ENCODE measurements at places on chromosomes 13 and 19. TPM values are rescaled to one million over a fixed set of nuclear protein-coding genes. Genes with fewer than 3 reads are reported as not detected.

The PGLYRP2 gene
- 0.06 TPM for total RNA-seq

The SYCN gene
- total RNA-seq, result not detected

The ZNF571 gene
- total RNA-seq, result 1.0 TPM

The ZNF579 gene
- 33.5 TPM for total RNA-seq

The SHKBP1 gene
- 99.0 TPM for total RNA-seq

The SWSAP1 gene
- 2.2 TPM for total RNA-seq

The KLK2 gene
- not detected for total RNA-seq

The ZNF524 gene
- total RNA-seq, result 20.5 TPM

The ZNF490 gene
- 0.67 TPM for total RNA-seq

The IQCN gene
- 0.40 TPM for total RNA-seq

The YIPF2 gene
- total RNA-seq, result 17.6 TPM

The TUBA3C gene
- total RNA-seq, result not detected

The NCAN gene
- 0.03 TPM for total RNA-seq

The ADM5 gene
- total RNA-seq, result 5.8 TPM

The CEACAM3 gene
- total RNA-seq, result not detected

The LAIR2 gene
- not detected for total RNA-seq

Measured in A549 treated with RU486 at 1 μM for 4 hours (cell line).